Liver (tissue), 10 donors: ENCODE measurements at places on chromosomes 7 and 10.

DNA sequence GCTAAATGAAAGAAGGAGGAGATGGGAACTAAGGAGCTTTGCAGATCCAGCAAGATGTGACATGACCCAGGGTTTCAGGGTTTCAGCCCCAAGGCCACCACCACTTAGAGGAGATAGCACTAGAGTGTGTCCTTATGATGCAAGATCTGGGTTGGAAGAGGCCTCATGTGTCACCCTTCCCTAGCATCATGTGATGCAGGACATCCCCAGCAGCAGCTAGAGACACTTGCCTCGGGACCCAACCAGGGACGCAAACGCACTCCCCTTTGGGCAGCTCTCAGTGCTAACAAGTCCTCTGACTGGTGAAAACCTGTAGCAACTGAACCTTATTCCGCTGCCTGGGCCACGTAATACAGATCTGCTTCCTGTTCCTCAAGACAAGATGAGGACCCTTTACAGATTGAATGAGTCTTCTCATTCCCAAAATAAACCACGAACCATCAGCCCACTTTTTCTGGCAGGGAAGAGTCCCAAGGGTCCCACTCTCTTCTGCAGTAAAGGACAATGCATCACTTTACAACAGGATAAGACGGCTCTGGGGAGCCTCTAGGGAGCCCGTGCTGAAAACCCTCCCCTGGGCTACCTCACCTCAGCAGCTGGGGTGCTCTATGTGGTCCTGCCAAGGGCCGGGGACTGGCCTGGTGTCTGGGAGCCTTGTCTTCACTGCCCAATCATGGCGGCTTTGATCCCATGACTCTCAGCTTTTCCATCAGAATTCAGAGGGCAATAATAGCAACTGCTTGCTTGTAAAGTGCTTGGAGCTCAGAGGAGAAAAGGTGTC, 44.8 kb upstream of the GDF10 start:
- no peaks in the 10 kb centered on the region for H3K27me3 ChIP-seq
- no peak overlapping the region for H3K4me3 ChIP-seq
- H3K4me1 ChIP-seq, result no peaks in the 10 kb centered on the region
- no peak for DNase-seq

- no peak overlapping the region for H3K4me3 ChIP-seq
- no peaks in the 10 kb centered on the region for H3K36me3 ChIP-seq
- H3K4me1 ChIP-seq, result peaks cover 2% of the 10 kb centered on the region
- H3K27ac ChIP-seq, result peak overlapping the region; percentile 58
- DNase-seq, result no peak
- no peaks in the 10 kb centered on the region for H3K27me3 ChIP-seq
Measured at GRCh38 chr10:6271663-6272062, 68.9 kb downstream of the PFKFB3 start.

GRCh38 chr7:132321387-132321786, 254.9 kb downstream of the PLXNA4 start:
- no peaks in the 10 kb centered on the region for H3K4me1 ChIP-seq
- H3K36me3 ChIP-seq, result no peaks in the 10 kb centered on the region
- H3K4me3 ChIP-seq, result no peak overlapping the region

DNA sequence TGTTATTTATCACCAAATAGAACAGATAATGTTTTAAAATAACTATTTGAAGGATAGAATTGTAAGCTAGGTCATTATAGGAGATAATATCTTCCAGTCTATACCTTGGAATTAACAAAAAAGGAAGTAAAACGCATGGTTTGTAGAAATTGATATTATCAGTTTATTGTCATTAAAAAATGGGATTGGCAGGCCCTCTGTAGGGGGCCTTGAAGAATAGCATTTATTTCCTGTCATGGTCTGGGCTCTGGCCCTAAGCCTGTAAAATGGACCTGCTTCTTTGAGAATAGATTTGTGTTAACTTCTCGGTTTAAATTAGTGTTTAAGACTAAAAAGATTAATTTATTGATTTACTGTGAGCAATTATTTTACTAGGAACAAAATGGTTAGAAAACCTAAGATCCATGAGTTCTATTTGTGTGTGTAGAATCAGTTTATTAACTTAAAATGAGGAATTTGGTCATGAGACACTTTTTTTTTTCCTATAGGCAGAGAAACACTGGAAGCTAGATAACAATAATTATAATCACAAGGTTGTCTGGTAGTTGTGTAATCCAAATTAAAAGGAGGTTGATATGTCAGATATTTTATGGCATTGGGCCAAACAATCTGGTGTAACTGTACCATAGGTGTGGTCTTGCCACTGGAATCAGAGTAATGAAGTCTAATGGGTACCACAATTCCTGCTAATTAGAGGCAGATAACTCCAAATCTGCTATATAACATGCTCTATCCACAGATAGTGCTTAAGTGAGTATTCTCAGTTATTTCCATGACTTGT, 197.4 kb upstream of the FOXP2 start:
- no peak overlapping the region for H3K4me3 ChIP-seq
- H3K4me1 ChIP-seq, result no peaks in the 10 kb centered on the region
- H3K27me3 ChIP-seq, result no peaks in the 10 kb centered on the region
- DNase-seq, result no peak
- no peak overlapping the region for H3K27ac ChIP-seq
- H3K36me3 ChIP-seq, result no peaks in the 10 kb centered on the region

- no peak overlapping the region for H3K27ac ChIP-seq
- H3K4me3 ChIP-seq, result no peak overlapping the region
- no peaks in the 10 kb centered on the region for H3K27me3 ChIP-seq
Measured at GRCh38 chr7:50795831-50796230, 13.1 kb upstream of the GRB10 start.

DNA sequence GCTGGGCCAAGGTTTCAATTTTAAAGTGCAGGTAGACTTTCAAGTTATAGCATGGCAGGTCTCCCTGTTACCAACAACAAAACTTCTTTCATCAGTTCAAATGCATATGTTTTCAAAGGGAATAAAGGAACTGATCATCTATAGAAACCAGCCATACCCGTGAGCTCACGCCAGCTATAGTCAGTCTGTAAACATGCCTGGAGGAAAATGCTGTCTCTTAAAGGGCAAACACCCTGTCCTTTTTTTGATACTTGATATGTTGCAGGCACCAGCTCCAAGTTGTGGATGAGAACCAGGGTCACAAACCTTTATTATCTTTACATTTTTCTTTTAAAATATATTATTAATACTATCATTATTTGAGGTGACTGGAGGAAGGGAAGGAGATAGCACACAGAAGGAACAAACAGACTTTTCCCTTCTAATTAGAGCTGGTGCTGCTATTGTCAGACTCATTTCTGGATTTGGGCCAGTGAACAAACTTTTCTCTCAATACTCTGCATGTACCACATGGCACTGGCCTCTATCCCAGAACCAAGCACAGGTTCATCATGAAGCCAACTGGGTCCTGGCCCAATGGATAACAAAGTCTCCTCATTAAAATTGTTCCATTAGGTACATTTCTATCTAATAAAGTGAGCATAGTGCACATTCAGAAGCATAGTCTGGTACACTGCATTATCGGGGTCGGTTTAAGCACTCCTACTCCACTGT, 1102.4 kb downstream of the SORCS3 start:
- H3K27me3 ChIP-seq, result no peaks in the 10 kb centered on the region
- H3K27ac ChIP-seq, result no peak overlapping the region
- no peak overlapping the region for H3K4me3 ChIP-seq
- DNase-seq, result no peak
- H3K36me3 ChIP-seq, result no peaks in the 10 kb centered on the region

GRCh38 chr10:125226005-125226404, 65.6 kb upstream of the CTBP2 start:
- no peaks in the 10 kb centered on the region for H3K27me3 ChIP-seq
- no peak overlapping the region for H3K4me3 ChIP-seq
- no peaks in the 10 kb centered on the region for H3K36me3 ChIP-seq
- no peak overlapping the region for H3K27ac ChIP-seq
- H3K4me1 ChIP-seq, result no peaks in the 10 kb centered on the region

DNA sequence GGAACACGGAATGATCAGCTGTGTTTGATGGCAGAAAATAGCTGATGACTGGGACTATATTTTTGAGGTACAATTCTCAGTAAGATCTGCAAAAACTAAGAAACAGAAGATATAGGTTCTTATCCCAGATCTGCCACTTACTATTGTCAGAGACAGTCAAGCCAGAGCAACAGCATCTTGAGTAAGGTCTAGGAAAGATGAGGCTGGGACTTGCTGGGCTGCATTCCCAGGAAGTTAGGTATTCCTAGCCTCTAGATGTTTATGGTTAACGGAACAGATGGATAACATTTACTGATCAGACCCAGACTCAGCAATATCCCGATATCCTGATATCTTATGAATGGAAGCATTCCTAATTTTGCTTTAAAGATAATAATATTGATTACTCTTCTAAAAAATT, 68.7 kb upstream of the DNAJB12 start:
- H3K27ac ChIP-seq, result no peak overlapping the region
- no peaks in the 10 kb centered on the region for H3K4me1 ChIP-seq
- no peak overlapping the region for H3K4me3 ChIP-seq
- DNase-seq, result no peak

- H3K27me3 ChIP-seq, result no peaks in the 10 kb centered on the region
- peak overlapping the region; percentile 75 for H3K27ac ChIP-seq
- DNase-seq, result no peak
- H3K4me3 ChIP-seq, result no peak overlapping the region
Measured at GRCh38 chr7:74480861-74481417, 27.2 kb downstream of the GTF2IRD1 start.
